ENCODE measurements at places on chromosomes 2 and 18. TPM values are rescaled to one million over a fixed set of nuclear protein-coding genes. Genes with fewer than 3 reads are reported as not detected.

DNA sequence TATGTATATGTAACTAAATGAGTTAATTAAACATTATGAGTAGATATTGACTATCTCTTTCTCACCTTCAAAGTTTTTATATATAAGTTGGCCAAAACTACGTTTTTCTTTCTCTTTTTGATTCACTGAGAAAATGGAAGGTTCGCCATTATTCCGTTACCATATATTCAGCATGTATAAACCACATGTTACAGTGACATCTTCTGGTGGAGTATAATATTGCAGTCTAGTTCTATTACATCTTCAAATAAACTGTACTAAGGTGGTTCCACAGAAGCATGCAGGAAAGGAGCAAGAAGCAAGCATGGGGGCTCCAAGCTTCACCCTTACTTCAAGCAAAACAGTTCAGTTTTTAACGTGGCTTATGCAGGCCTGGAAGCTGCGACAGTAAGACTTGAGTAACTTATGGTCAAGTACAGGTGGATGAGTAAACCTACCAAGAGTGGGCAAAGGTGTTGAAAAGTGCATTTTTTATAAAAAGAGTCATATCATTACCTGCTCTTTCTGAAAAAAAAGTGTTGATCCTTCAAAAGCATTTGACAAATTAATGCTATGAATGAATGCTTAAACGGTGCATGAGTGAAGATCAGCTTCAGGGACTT lies 129.8 kb upstream of the RAB6C start:
- DNase-seq: no peak

DNA sequence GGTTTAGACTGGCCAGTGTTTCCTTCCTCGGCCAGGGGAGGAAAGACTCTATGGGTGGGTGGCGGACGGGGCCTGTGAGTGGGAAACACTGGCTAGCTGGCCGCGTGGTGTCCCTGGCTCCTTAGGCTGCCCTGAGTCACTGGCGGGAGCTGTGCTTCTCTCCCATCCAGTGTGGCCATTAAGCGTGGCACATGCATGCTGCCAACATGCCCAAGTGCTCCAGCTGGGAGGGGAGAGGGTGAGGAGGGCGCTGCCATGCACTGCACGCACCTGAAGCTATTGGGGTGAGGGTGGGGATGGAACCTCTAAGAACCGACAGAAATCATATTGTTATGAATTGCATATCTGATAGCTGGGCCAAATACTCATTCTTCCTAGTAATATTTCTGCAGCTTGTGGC lies 270.8 kb downstream of the CALCRL start:
- DNase-seq: no peak

- no peak for DNase-seq
Observed at GRCh38 chr2:226475650-226476049, 324.0 kb downstream of the IRS1 start.

- DNase-seq: no peak
Observed at GRCh38 chr2:100039291-100039980, 103.0 kb downstream of the AFF3 start.

ATP6V1B1 gene
- not detected for total RNA-seq
